Stimulated activated naive B cell treated with anti-CD40 and anti-IgM and Interleukin-4, amounts not matched to agents 10 μg/mL and 1 μg/mL and 100 μg/mL, for 72 hours (primary cell): ENCODE measurements at places on chromosomes 3 and 15.
A peak's percentile ranks its signal among the peaks of the same experiment; 100 is the strongest.

- H3K4me3 ChIP-seq = peak overlapping the region; percentile 30
- peak overlapping the region; percentile 93 for H3K27ac ChIP-seq
- no peaks in the 10 kb centered on the region for H3K27me3 ChIP-seq
Observed at GRCh38 chr15:77993374-77993911, 84.1 kb downstream of the TBC1D2B start.

GRCh38 chr3:18016366-18016765 lies 273.9 kb upstream of the TBC1D5 start:
- H3K27me3 ChIP-seq = peaks cover 10% of the 10 kb centered on the region
- DNase-seq = no peak
- H3K4me3 ChIP-seq = no peak overlapping the region
- no peaks in the 10 kb centered on the region for H3K4me1 ChIP-seq
- no peaks in the 10 kb centered on the region for H3K36me3 ChIP-seq
- H3K27ac ChIP-seq = no peak overlapping the region

DNA sequence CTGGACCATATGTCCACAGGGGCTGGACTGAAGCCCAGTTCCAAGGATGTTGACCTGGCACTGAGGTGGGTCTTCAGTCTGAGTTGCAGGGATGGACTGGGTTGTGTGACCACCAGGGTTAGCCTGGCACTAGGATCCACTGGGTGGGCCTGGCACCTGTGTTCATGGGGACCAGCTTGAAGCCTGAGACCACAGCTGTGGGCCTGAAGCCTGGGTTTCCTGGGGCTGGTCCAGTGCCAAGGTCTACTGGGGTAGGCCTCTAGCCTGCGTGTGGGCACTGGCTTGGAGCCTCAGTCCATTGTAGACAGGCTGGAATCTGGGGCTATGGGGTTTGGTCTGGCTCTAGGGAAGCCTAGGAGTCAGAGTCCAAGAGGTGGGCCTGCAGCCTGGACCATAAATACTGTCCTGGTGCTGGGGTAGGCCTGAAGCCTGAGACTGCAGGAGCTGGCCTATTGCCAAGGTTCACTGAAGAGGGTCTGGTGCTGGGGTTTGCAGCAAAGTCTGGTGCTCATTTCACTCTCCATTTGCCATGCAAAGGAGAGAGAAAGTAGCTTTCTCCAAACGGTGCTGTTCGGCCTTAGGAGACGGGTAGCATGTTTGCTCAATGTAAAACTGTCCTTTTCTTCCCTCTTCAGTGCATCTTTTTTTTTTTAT lies 51.2 kb upstream of the TBC1D5 start:
- no peak overlapping the region for H3K27ac ChIP-seq
- no peaks in the 10 kb centered on the region for H3K4me1 ChIP-seq
- DNase-seq = no peak
- H3K4me3 ChIP-seq = no peak overlapping the region
- peaks cover 13% of the 10 kb centered on the region for H3K36me3 ChIP-seq

- H3K36me3 ChIP-seq = peaks cover 28% of the 10 kb centered on the region
- peak overlapping the region; percentile 88 for H3K27ac ChIP-seq
- H3K4me1 ChIP-seq = peaks cover 42% of the 10 kb centered on the region
- no peaks in the 10 kb centered on the region for H3K27me3 ChIP-seq
- peak overlapping the region; percentile 71 for H3K4me3 ChIP-seq
- no peak for DNase-seq
Observed at GRCh38 chr3:13415997-13416793, 3.9 kb downstream of the NUP210 start.

DNA sequence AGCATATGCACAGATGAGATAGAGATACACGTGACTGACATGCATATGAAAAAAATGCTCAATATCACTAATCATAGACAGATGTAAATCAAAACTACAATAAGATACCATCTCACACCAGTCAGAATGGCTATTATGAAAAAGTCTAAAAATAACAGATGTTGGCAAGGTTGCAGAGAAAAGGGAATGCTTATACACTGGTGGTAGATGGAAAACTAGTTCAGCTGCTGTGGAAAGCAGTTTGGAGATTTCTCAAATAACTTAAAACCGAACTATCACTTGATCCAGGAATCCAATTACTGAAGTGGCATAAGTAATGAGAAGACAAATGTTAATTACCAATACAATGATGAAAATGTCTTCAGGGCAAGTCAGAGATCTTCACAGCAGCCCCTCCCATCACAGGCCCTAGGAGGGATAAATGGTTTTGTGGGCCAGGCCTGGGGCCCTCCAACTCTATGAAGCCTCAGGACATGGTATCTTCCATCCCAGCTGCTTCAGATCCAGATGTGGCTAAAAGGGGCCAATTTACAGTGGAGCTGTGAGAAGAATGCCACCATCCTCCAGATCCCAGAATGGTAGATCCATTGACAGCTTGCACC lies 71.4 kb upstream of the PLSCR4 start:
- H3K4me3 ChIP-seq = no peak overlapping the region
- peaks cover under 1% of the 10 kb centered on the region for H3K27me3 ChIP-seq
- DNase-seq = no peak
- no peaks in the 10 kb centered on the region for H3K4me1 ChIP-seq
- no peaks in the 10 kb centered on the region for H3K36me3 ChIP-seq
- no peak overlapping the region for H3K27ac ChIP-seq

GRCh38 chr3:165827233-165827632 lies 10.0 kb downstream of the BCHE start:
- H3K27ac ChIP-seq = no peak overlapping the region
- no peaks in the 10 kb centered on the region for H3K36me3 ChIP-seq
- no peaks in the 10 kb centered on the region for H3K27me3 ChIP-seq
- H3K4me3 ChIP-seq = no peak overlapping the region
- DNase-seq = no peak
- no peaks in the 10 kb centered on the region for H3K4me1 ChIP-seq

DNA sequence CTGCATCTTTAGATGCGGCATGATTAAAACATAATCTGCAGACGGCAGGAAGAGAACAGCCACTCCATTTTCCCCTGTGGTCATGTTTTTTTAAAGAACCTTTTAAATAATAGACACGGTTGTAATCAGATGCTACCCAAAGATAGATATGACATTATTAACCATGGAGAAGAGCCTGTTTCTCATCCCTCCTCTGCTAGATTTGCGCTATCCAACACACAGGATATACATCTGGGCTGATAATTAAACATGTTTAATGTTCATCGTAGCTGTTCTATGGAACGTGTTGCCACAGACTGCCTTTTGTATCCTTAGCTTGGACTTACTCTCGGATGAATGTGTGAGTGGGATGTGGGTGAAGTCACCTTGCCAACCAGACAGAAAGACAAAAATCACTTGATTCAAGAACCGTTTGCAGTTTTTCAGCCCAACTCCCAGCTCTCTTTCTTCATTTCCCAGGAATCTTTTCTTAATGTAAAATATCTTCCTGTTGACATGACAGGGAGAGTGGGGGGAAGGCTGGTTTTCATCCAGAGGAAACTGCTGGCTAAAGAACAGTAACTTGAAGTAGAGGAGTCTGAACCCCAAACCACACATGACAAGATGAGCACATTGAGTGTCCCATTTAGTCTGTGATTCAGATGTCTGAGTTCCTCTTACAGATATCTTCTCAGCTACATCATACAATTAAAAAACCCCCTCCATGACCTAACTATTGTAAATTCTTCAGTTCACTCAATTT lies 118.6 kb upstream of the PRICKLE2 start:
- no peak overlapping the region for H3K27ac ChIP-seq
- H3K36me3 ChIP-seq = no peaks in the 10 kb centered on the region
- no peak overlapping the region for H3K4me3 ChIP-seq
- DNase-seq = no peak
- no peaks in the 10 kb centered on the region for H3K4me1 ChIP-seq

GRCh38 chr3:141092663-141093062 lies 41.5 kb downstream of the SPSB4 start:
- DNase-seq = no peak
- H3K4me1 ChIP-seq = no peaks in the 10 kb centered on the region
- H3K27ac ChIP-seq = no peak overlapping the region
- peaks cover 10% of the 10 kb centered on the region for H3K27me3 ChIP-seq
- H3K4me3 ChIP-seq = no peak overlapping the region

DNA sequence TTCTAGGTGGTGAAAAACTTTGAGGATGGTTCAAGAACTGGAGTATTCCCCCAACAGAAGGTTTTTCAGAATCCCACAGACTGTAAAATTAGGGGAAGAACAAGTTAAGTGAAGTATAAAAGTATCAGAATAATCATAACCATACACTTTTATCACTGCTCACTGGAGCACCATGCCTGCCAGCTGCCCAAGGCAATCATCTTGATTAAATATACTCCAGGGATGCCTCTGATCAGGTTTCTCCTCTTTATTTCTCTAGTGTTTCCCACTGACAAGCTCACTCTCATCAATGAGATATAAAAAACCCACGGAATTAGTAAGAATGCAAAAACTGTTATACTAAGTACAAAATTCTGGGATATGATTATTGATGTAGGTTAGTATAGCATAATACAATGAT lies 108.0 kb downstream of the STAG1 start:
- no peak for DNase-seq
- no peak overlapping the region for H3K4me3 ChIP-seq
- H3K4me1 ChIP-seq = peaks cover 27% of the 10 kb centered on the region
- H3K27me3 ChIP-seq = no peaks in the 10 kb centered on the region
- H3K27ac ChIP-seq = no peak overlapping the region
- peaks cover 9% of the 10 kb centered on the region for H3K36me3 ChIP-seq

DNA sequence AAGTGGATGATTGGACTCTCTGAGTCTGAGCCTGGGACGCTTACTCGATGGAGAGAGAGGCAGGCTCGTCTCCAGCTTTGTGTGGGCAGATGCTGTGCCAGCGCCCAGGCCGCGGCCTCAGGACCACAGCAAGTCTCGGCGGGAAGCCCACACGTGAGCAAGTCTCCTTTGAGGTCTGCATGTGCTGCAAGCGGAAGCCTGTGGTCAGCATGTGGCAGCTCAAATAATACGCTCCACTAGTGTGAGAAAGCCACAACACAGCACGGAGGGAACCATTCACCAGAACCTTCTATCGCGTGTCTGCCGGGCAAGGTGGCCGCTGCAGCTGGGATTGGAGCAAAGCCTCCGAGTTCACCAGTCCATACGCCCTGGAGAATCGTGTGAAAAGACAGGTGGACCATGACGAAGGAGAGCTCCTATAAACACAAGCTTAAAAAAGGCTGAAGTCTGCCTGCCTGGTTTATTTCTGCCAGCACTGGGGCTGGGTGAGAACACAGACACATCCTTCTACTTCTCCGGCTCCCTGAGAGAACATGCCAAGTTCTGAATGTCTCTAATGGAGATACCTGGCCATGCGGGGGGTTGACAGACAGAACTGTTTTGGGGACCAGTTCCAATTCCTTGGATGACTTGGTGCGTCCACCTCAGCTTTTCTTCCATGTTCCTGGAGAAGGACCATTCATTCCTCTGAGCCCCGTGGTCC lies 82.0 kb upstream of the LRIG1 start:
- H3K27ac ChIP-seq = no peak overlapping the region
- peaks cover 4% of the 10 kb centered on the region for H3K36me3 ChIP-seq
- no peak overlapping the region for H3K4me3 ChIP-seq

DNA sequence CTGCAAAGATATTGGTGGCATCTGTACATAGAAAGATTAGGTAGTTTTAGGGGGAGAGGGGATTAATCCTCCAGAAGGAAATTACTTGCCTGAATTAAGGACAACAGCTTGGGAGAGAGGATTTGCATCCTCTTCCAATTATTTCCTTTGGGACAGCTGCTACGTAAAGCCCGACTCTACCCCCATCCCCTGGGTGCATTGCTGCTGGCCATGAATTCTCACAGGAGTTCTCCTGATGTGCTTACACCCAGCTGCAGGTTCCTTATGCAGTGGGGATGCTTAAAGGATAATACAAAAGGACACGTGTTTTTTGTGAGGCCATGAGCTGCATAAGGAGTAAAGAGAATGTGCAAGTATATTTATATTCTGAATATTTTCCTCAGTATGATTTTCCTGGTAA lies 132.3 kb downstream of the VPS8 start:
- no peak for DNase-seq
- peaks cover 46% of the 10 kb centered on the region for H3K36me3 ChIP-seq
- H3K27me3 ChIP-seq = no peaks in the 10 kb centered on the region
- H3K4me1 ChIP-seq = no peaks in the 10 kb centered on the region

GRCh38 chr3:124588794-124589193 lies 141.5 kb upstream of the UMPS start:
- H3K27me3 ChIP-seq = peaks cover 58% of the 10 kb centered on the region
- H3K36me3 ChIP-seq = no peaks in the 10 kb centered on the region
- peaks cover 21% of the 10 kb centered on the region for H3K4me1 ChIP-seq
- no peak overlapping the region for H3K27ac ChIP-seq
- DNase-seq = no peak

DNA sequence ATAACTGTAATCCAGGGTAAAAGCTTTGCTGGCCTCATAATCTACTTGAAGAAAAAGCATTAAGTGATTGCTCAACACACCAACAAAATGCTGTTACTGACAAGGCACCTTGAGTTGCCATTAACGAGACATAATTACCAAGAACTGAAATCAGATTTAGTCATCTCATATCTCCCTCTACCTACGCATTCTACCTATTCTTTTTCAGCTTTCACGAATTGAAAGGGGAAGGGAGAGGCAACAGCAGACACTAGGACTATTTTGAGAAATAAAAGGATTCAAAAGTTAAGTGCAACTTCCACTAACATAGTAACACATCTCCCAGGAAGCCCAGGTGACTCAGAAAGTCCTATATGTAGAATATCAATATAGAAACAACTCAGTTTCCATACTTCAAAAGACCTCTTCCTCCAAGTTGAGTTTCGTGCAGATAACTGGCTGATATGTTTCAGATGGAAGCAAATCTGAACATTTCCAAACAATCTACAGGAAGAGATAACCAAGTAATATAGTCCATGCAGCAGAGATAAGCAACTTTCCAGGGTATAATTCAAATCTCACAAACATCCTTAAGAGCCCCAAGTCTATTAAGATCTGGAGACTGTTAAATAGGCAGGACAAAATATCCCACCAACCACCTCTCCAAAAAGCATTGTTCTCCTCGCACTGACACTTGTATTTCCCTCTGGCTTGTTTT lies 1.9 kb downstream of the OSBPL10 start:
- peaks cover 66% of the 10 kb centered on the region for H3K4me1 ChIP-seq
- H3K36me3 ChIP-seq = peaks cover 24% of the 10 kb centered on the region
- peak overlapping the region; percentile 90 for H3K27ac ChIP-seq

- DNase-seq = no peak
- peaks cover 52% of the 10 kb centered on the region for H3K36me3 ChIP-seq
- H3K4me1 ChIP-seq = peaks cover 10% of the 10 kb centered on the region
- no peak overlapping the region for H3K27ac ChIP-seq
- no peaks in the 10 kb centered on the region for H3K27me3 ChIP-seq
Observed at GRCh38 chr15:40990789-40991188, 37.5 kb downstream of the CHAC1 start.

- H3K4me1 ChIP-seq = peaks cover 61% of the 10 kb centered on the region
- DNase-seq = no peak
- no peak overlapping the region for H3K4me3 ChIP-seq
- H3K27ac ChIP-seq = no peak overlapping the region
- H3K27me3 ChIP-seq = no peaks in the 10 kb centered on the region
- peaks cover 10% of the 10 kb centered on the region for H3K36me3 ChIP-seq
Observed at GRCh38 chr15:90572893-90573292, 43.2 kb downstream of the CRTC3 start.

- no peak overlapping the region for H3K4me3 ChIP-seq
- H3K27me3 ChIP-seq = peaks cover 50% of the 10 kb centered on the region
- H3K36me3 ChIP-seq = no peaks in the 10 kb centered on the region
- no peak for DNase-seq
- H3K27ac ChIP-seq = no peak overlapping the region
- H3K4me1 ChIP-seq = peaks cover 11% of the 10 kb centered on the region
Observed at GRCh38 chr3:99637368-99638111, 854 bp upstream of the COL8A1 start.

- H3K36me3 ChIP-seq = peaks cover 23% of the 10 kb centered on the region
- no peak for DNase-seq
- no peak overlapping the region for H3K27ac ChIP-seq
- peaks cover 4% of the 10 kb centered on the region for H3K4me1 ChIP-seq
- no peaks in the 10 kb centered on the region for H3K27me3 ChIP-seq
Observed at GRCh38 chr15:52551762-52552161, 17.1 kb downstream of the ARPP19 start.
